ENCODE measurements at places on chromosomes 1 and 21. TPM values are rescaled to one million over a fixed set of nuclear protein-coding genes. Genes with fewer than 3 reads are reported as not detected.

Gene TEDDM1
- polyA plus RNA-seq: not detected

Gene LRRC39
- 0.88 TPM for polyA plus RNA-seq

Gene MAN1C1
- polyA plus RNA-seq: 0.27 TPM

Gene VWA5B1
- not detected for polyA plus RNA-seq
